Cortex of kidney (tissue), 1 donor: ENCODE measurements at places on chromosomes 2 and 18.

GRCh38 chr18:44761812-44762211, 81.1 kb downstream of the SETBP1 start:
- DNase-seq, result no peak

DNA sequence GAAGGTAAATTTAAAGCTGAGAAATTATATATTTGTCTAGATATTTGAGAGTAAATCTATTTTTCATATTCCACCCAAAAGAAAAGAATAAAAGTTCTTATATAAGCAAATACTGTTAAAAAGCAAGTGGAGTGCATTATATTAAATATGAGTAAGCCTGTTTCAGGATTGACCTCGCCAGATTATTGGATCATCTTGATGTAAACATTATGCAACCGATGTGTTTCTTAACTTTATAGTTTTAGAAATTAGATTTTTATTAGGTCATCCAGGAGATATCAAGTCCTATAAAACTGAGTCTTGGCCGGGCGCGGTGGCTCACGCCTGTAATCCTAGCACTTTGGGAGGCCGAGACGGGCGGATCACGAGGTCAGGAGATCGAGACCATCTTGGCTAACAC, 100.3 kb upstream of the MSTN start:
- no peak for DNase-seq

DNA sequence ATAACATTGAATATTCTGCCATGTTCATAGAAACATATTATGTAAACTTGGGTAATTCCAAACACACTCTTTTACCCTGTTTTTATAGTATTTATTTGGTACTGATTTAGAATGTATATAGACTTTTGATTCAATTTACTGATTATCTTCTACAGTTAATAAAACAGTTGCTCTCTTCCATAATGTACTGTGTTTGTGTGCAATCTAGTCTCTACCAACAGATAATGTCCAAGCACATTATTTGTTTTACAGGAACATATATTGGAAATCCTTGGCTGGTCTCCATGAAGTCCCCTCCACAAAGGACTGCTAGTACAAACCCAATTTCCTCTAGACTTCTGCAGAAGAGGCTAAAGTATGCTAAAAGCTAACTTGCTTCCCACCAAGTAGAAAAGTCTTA, 386.6 kb downstream of the RND3 start:
- no peak for DNase-seq

- no peak for DNase-seq
Measured at GRCh38 chr18:43277164-43277600, at the start of gene SYT4. Gene SYT4, minus strand, starts transcription at chr18:43277490. Its CDS starts 209 bp downstream, at chr18:43277281.

DNA sequence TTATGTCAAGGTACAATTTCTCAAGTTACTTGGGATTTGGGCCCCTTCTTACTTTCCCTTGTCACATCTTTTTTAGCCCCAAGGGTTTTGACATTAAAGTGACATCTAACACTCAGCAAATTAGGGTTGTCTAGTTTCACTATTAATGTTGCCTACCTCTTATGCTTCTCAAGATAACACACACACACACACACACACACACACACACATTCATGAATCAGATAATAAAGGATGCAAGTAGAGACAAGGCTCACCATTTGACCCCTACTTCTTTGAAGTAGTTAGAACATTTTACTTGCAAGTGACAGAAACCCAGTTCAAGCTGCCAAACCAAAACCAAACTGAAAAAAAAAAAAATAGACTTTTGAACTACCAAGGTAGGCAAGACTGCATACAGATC, 138.8 kb downstream of the TRIB2 start:
- DNase-seq, result no peak
